GM12891 (cell line): ENCODE measurements at places on chromosomes 1 and 21.
A peak's percentile ranks its signal among the peaks of the same experiment; 100 is the strongest.

GRCh38 chr1:10992864-10993263 is 19.6 kb upstream of the TARDBP start:
- no peak for DNase-seq

- no peak for DNase-seq
Measured at GRCh38 chr1:1128454-1129139, 12.7 kb upstream of the C1orf159 start.

DNA sequence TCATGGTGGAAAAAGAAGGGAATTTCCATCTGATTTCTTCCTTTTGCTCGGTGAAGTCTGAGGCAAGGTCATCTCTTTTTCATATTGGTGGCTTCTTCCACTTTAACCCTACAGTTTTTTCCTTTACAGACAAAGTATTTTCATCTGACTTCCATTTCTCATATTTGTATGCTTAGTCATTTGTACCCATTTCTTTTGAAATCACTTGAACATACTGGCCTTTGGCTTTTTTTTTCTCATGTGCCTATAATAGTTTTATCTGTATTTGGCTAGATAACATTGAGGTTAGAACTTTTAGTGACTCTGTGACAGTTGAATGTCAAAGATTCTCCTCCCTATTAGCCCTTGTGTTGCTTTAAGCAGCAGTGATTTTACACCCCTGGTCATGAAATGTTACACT is 27.7 kb downstream of the IL12RB2 start:
- no peak for DNase-seq

DNA sequence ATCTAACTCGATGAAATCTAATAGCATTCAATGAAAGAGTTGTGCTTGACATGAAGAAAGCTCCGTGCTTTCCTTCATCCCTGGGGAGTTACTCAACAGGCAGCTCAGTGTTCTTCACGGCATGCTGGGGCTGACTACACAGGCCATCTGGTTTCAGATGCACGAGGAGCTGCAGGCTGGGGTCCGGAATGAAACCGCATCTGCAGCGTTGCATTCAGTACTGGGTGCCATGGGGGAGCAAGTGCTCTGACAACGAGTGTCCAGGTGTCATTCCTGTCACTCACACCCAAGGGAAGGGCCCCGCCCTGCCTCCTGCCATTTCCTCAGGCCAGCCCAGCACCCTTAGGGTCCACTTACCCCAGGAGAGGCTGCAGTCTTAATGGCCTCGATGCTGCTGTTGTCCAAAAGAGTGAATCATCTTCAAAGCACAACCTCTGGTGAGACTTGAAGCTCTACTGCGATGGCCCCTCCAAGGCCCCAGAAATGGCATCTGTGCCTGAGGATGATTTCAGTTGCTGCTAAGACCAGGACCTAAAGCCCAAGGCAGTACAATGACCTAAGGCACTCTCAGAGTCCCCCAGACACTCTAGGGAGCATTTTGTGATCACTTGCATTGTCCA is 61.4 kb downstream of the STUM start:
- no peak for DNase-seq

DNA sequence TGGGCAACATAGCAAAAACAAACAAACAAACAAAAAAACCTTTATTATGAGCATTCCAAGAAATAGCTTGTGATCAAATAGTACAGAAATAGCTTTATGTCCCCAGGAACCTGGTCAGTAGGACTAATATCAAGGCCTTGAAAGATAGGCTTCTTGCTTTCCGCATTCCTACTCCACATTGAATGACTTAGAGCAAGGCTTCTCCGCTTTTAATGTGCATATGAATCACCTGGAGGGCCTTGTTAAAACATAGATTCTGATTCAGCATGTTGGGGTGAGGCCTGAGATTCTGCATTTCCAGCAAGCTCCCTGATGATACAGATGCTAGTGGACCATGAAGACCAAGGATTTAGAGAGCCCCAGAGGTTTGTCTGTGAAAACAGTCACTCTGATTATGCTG is 17.4 kb downstream of the PLEKHA6 start:
- DNase-seq = no peak

DNA sequence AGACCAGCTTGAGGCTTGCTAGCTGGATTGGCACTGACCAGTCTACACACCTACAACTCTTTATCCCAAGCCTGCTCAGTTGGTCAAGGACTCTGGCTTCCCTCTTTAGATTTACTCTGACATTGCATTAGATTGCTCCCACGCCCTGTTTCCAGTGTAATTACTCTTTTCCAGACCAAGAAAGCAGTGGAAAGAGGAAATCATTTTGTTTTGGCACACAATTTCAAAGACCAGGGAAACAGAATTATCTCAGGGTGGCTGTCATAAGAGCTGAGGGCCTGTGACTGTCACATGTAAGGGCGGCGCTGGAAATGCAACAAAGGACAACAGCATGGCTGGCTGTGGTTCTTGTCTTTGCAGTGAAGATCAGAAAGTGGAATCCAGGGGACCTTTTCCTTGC is 302.7 kb downstream of the HHAT start:
- no peak for DNase-seq

DNA sequence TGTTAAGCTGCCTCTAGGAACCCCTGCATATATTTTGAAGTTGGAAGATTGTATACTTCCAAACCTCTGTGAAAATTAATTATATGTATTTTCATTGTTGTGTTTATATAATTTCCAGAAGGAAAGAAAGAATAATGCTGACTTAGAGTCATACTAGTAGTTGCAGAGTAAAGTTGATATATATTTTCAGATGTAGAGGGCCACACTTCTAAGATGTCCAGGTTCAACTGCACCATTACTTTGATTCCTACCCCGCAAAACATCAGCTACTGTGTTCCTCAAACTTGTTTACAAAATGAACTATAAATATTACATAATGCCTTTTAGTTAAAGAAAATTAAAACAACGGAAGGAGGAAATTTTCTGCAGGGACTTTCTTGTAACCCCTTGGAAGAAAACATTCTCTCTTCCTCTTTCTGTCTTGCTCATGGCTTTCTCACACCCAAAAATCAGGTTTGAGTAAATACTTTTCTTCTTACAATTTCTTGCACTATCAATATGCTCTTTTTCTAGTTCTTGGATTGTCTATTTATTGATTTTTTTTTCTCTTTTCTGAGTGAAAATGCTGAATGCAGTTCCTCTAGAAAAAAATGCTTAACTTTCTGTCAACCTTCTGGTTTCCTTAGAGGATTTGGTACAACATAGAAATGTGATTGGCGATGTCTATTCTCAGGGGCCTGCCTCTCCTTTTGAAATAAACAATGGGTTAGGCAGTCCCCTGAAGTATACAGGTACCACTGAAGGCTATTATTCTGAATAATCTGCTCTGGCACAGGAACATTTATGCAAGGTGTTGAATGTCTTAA is 867.8 kb downstream of the TTLL7 start:
- no peak for DNase-seq

DNA sequence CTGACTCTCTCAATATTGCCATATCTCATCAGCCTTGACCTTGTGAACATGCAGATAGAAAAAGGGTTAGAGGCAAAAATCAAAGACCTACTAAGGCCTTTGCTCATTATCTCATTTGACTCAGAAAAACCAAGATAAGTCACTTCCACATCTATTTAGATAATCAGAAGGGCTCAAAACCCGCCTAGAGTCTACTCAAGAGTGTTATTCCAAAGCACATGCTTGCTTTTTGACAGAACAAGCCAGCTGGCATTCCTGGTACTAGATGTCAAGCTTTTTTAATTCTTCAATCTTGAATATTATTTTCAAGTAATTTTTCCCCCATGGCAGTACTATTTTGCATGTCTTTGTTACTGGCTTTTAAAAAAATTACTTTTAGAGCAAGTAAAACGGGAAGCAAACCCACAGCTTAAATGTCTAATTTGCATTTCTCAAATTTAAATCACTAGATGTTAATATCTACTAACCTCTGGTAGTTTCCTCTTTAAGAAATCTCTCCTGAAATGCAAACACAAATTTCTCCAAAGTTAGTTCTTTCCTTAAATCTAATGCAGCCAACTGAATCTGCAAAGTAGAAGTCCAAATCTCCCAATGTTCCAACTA is 51.5 kb downstream of the APP start:
- DNase-seq = no peak

DNA sequence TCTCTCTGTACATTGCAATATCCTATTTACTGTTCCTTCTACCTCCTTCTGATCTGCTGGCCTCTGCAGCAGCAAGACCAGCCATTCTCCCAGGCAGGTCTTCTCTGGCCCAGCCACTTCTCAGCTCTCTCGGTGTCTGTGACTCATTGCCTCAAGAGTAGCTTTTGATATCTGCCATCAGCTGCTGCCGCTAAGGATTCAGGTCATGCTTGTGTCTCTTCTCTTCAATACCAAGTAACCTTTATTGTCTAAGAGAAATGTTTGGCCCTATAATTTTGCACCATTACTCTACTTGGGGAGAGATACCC is 101.8 kb downstream of the TMEM53 start:
- no peak for DNase-seq

DNA sequence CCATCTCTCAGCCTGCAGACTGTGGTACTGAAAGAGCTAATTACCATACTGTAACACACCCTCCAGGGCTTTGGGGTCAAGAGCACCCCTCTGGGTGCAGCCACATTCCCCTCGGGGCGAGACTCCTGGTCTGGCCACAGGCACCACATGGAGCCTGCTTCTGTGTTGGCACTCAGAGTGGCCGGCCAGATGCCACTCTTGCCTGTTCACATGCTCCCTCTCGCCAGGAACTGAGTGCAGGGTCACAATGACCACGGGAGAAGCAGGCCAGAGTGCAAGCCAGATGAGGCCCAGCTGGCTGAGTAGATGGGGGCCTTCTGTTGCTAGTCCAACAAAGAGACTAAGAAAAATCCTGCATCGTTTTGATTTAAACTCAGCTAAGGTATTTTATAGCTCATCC is 864.0 kb downstream of the KCNT2 start:
- no peak for DNase-seq

DNA sequence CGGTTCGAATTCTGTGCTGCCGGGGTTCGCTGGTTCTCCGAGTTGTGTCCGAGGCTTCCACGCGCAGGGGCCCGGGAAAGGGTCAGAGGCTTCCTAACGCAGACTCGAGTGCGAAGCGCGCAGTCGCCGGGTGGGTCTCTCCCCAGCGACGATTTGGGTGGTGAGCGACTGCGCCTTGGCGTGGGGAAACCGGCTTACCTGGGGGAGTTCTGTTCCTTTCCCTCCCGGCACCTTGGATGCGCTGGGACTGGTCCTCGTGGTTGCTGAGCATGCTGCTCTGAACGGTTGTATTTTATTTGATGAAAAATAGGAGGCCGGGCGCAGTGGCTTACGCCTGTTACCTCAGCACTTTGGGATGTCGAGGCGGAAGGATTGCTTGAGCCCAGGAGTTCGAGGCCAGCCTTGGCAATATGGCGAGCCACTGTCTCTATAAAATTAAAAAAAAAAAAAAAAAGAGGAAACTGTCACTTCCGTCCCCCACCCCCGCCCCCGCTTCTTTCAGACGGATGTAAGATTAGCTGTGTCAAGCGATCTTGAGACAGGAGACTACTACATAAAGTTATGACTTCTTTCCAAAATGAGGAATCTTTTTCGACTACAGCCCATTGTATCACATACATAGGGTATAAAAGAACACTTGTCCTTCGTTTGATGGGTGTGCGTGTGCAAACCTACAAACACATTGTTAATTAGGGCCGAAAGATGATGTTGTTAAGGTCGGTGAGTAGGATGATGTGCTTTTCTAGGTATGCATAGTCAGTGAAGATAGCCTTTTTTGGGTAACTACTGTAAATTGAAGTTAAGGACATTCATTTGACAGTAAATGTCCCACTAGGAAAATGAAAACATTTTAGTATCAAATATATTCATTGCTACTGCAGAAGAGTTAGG is at the start of gene CCDC18:
Gene CCDC18 (plus strand): TSS at position 2 of the 891 bp plus-strand sequence. CDS start 2,638 bp downstream, outside the sequence.
- DNase-seq = peak; percentile 17

DNA sequence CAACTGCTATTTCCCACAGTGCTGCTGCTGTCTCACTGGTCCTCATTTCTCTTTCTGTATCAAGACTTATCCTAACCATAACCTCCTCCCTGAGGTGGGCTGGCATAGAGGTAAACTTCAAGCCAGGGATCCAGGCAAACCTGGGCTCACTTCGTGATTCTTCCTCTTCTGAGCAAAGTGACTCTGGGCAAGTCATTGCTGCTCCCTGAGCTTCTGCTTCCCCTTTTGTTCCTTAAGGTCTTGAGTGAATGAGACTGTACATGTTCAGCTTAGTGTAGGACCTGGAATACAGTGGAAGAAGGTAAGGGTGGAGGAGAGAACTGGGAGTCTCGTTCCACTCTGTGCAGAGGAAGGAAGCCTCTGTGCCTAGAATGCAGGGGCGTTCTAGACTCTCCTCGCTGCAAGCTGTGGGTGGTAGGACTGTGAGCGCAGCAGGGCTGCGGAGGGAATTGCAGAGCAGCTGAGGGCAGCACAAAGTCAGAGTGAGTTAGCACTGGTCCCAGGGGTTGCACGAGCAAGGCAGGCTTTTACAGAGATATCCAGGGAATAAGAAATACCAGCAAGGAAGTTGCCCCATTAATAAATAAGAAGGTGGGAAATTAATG is 11.4 kb upstream of the ERI3 start:
- DNase-seq = no peak

GRCh38 chr1:11187000-11187399 is 2.2 kb upstream of the ANGPTL7 start:
- no peak for DNase-seq

DNA sequence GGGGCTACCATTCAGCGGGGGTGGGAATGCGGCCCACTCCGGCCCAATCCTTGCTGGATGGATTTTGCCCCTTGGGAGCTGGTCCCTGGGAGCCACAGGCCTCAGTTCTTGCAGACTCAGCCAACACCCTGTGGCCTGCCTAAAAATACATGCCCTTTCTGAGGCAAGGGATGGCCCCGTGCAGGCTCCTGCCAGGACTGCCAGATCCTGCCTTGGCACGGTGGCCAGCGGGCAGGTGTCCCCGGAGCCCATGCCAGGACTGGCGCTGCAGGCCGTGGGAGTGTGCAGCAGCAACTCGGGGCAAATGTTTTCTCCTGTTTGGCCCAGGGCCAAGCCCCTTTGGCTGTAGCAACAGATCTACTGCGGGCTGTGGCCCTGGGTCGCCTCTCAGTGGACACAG is 1.6 kb upstream of the PANK4 start:
- DNase-seq = no peak

DNA sequence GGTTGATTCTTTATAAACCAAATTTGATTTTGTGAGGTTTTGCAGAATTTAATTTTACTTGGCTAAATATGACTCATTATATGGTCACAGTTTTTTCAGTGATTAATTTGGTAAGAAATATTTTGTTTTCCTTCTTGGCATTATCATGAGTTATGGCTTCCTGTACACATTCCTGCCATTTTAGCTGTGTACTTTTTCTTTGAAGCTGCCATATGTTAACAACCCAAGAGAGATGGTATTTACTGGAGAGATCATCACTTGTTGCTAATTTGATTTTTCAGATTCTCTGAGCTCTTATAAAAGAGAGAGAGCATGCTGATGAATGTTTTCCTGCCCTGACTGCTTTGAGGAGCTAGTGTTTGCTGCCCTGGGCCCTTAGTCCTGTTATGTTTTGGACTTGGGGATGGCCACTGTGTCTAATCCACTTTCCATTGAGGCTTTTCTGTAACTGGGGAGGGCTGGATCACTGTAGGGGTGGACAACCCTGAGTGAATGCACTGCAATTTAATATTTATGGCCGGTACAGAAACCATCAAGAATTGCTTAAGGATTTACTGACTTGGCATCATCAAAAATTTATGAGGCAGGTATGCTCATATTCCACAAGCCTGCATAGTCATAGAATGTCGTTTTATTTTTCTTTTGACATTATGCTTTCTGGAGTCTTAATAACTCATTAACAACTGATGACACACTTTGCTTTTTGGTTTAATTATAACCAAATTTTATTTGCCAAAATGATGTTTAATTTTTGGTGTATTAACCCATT is 200.9 kb downstream of the DISC1 start:
- no peak for DNase-seq

- no peak for DNase-seq
Measured at GRCh38 chr1:145824499-145824842, 471 bp downstream of the POLR3C start.
